Effector CD4-positive, alpha-beta T cell (primary cell): ENCODE measurements at places on chromosomes 13 and 19.
A peak's percentile ranks its signal among the peaks of the same experiment; 100 is the strongest.

DNA sequence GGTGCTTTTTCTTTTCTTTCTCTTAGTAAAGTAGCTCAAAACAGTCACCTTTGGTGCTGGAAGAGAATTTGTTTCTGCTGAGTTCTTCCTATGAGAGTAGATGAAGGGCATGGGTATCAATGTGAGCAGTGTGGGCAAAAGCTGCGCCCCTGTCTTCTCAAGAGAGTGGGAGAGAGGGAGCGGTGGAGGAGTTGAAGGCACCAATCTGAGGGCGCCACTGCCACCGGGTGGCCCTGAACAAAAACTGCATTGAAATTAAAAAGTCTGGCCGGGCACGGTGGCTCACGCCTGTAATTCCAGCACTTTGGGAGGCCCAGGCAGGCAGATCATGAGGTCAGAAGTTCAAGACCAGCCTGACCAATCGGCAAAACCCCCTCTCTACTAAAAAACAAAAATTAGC, 28.7 kb upstream of the EPHX3 start:
- no peak for DNase-seq

GRCh38 chr19:12867120-12868099, 13.8 kb downstream of the DNASE2 start:
- peak; percentile 25 for DNase-seq

GRCh38 chr19:7340959-7341837, 7.5 kb upstream of the ARHGEF18 start:
- DNase-seq, result peak; percentile 77

- no peak for DNase-seq
Observed at GRCh38 chr19:35908010-35908441, at the start of gene TYROBP. TSS of gene TYROBP (minus strand) at chr19:35908295. CDS start at chr19:35908228, 67 bp downstream.

DNA sequence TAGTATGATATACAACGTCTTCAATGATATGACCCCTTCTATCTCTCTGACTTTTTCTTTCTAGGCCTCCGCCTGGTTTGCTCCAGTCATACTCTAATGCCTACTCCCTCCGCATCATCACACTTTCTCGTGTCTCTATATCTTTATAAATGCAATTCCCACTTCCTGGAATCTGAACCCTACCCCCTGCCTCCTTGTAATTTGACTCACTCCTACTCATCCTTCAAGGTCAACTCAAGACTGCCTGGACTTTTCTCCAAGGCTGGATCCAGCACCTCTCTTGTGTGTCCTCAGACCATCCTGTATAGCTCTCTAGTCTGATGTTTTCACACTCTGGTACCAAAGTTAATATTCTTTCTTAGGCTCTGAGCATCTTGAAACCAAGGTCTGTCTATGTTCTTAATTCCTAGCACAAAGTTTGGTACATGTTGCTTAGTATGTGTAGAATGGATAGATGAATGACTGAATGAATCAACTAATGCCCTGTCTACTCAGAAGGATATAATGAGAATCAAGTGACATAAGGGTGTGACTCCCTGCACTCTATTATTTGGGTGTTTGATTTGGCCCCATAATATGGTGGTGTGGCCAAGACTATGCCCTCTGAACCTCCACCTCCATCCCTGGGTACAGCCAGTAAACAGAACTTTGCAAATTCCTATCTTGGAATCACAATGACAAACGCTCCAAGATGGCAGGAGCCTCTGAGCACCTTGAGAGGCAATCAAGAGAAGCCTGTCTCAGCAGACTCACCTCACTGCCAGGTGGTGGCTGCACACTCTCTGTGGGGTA, 74.3 kb upstream of the SERP2 start:
- no peak for DNase-seq

- no peak for DNase-seq
Observed at GRCh38 chr19:41172297-41173164, 20.5 kb upstream of the CYP2S1 start.

GRCh38 chr19:7769171-7769570, 6.1 kb downstream of the CLEC4M start:
- DNase-seq, result no peak

- no peak for DNase-seq
Observed at GRCh38 chr13:99949679-99950413, 21.7 kb downstream of the ZIC5 start.

DNA sequence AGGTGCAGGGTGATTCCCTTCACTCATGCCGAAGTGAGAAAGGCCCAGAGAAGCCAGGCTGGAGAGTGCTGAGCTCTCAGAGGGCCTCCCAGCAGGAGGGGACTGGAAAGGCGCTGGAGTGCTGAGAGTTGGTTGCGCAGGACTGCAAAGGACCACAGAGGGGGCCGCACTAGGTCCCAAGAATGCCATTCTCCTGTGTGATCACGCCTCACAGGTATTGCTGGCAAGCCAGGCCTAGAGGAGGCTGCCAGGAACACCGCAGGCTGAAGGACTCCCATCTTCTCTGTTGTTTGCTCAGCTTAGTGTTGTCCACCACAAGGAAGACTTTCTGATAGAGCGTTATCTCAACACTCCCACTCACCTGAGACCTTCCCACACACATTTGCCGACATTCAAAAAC, 165.0 kb downstream of the FGF14 start:
- DNase-seq, result no peak

DNA sequence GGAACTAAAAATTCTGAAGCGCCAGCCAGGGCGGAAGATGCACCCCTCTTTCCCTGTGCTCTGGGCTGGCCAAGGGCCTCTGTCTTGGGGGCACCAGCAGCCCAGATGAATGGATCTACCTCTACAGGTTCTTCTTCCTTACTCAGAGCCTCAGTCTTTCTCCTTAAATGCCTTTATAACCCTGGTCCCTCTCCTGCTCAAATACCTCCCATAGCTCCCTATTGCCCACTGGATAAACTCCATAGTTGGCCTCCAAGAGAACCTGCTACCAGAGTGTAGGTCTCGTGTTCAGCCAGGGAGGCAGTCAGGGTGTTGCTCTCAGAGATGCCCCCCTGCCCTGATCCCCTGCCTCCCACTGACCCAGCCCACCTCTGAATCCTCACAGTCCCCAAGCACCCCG, 30.5 kb downstream of the OR10H4 start:
- DNase-seq, result no peak

DNA sequence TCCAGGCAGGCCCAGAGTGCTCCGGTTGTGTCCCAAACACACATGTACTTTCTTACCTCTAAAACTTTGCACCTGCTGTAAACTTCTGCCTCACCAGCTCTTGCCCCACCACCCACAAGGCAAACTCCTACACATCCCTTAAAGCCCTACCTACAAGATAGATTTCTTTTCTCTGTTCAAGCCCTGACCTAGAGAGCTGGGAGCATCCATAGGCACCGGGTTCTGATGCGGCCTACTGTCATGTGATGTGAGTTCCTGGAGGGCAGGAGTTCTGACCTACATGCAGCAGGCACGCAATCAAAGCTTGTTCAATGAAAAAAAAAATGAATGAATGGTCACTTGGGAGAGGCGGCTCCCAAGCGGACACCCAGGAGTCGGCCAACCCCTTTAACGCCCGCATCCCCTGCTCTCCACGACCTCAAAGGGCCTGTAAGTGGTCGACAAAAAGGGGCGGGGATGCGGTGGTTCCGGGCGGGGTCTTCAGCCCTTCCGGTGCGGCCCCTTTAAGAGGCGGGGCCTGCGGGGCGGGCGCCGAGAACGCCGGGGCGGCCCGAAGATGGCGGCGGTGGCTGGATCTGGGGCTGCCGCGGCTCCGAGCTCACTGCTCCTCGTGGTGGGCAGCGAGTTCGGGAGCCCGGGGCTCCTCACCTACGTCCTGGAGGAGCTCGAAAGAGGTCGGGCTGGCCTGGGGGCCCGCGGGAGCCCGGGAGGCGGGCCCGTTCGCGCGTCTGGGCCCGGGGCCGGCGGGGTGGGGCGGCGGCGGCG, at the start of gene MAP1S:
MAP1S (plus strand) TSS at position 534 of the 765 bp plus-strand sequence; CDS start at position 557, 23 bp downstream.
- DNase-seq, result peak; percentile 55

GRCh38 chr19:7674010-7675005, 2.6 kb upstream of the MCEMP1 start:
- no peak for DNase-seq

DNA sequence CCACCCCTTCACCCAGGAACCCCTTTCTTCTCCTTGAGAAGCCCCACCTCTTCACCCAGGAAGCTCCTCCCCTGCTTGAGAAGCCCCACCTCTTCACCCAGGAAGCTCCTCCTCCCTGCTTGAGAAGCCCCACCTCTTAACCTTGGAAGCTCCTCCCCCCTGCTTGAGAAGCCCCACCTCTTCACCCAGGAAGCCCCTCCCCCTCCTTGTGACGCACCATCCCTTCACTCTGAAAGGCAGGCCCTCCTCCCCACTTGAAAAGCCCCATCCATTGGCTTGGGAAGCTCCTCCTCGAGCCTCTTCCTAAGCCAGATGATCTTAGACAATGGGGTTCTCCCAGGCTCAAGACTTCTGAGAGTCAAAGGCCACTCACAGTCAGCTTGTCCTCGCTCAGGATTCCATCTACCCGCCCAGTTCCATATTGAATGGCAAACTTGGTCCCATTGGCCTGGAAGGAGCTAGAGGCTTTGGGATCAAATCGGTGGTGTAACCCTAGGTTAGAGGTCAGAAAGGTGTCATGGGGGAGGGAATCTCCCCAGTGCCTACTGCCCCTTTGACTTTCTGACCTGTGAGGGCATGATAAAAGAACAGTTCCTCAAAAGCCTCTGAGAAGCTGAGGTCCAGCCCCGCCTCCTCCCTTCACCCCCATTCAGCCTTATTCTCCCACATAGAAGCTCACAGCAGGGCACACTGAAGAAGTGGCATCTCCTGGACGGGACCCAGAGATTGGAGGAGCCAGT, 4.0 kb downstream of the NAPSA start:
- no peak for DNase-seq

DNA sequence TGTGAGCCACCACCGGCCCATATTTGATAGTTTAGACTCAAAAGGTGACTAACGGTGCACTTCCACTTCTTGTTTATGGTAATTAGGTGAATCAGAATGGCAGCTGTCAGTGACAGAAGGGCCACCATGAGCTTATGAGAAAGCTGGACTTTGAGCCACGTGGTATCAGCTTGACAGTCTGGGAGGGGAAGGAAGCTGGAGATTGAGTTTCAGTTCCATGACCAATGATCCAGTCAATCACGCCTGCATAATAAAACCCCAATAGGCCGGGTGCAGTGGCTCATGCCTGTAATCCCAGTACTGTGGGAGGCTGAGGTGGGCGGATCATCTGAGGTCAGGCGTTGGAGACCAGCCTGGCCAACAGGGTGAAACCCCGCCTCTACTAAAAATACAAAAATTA, 8.2 kb downstream of the EID2B start:
- no peak for DNase-seq

DNA sequence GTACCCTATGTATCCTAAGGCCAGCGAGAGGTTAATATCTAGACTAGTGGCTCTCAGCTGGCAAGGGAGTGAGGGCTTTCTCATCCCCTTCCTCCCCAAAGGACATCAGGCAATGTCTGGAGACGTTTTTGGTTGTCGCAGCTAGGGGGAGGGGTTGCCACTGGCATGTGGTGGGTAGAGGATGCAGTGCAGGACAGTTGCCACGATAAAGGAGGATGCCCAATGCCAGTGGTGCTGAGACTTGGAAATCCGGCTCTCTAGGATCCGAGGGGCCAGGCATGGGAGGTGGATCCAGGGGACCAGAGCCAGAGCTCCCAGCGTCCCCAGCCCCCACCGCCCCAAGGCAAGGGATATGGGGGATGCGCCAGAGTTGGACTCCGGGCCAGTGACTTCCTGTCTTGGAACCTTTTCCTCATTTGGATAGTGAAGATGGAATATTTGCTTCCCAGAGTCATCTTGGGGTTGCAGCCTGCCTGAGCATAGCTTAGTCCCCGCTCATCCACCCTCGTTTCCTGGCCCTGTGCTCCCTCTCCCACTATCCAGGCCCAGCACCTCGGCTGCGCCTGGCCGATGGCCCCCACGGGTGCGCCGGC, 4.9 kb downstream of the SSC5D start:
- DNase-seq, result no peak

- no peak for DNase-seq
Observed at GRCh38 chr19:50030225-50030624, 4.4 kb downstream of the ZNF473 start.

DNA sequence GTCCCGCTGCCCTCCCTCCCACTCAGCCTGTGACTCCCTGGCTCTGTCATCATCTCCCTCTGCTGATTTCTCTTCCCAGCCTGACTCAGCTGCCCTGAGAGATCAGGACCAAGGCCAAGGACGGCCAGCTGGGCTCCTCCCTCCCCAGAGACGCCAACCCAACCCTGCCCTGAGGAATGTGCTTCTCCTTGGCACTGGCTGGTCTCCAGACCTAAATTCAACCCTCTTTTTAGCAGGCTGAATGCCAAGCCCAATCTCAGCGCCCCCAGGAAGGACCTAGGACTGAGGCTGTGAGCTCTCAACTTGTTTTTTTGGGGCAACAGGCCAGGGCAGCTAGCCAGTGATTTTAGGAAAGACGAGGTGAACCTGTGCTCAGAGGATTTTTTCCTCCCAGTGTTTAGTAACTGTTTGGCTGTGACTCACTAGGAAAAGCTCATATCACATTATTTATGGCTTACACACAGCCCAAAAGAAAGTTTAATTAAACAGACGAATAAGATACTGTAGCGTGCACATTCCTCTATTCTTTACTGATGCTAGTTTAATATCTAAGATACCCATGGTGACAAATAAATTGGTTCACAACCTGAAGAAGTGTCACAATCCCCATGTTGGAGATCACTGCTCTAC, 7.4 kb upstream of the IGFL1 start:
- DNase-seq, result no peak

DNA sequence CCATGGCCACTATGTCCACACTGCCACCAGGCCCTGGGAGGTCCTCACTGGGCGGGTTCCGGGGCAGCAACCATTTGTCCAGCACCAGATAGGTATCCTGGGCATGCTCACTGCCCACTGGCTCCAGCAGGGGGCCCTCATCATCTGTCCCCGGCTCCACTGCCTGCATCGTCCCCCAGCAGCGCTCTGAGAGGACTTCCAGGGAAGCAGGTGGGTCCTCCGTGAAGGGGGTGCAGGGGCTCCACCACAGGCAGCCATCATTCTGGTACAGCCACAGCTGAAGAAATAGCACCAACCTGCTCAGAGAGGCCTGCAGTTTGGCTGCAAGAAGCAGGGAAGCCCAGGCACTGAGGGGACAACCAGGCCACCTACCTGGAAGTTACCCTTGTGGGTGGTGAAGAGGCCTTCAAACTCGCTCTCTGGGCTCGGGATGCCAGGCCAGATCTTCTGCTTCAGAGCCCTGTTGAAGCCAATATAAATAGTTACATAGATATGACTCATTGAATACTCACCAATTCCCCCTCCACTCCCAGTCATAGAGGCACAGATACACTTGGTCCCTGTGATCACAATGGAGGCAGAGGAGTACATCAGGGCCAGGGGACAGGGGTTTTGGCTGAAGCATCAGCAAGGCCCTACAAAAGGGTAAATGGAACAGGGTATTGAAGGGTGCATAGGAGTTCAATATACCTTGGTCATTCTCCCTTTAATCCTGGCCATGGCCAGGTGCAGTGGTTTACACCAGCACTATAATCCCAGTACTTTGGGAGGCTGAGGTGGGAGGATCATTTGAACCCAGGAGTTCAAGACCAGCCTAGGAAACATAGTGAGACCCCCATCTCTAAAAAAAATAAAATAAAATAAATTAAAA, 4.1 kb downstream of the SWSAP1 start:
- DNase-seq, result no peak
